HS-5 (cell line): ENCODE measurements at places on chromosomes 13 and 19.
A peak's percentile ranks its signal among the peaks of the same experiment; 100 is the strongest.

GRCh38 chr19:11581740-11582139 lies 4.3 kb upstream of the ACP5 start:
- DNase-seq = no peak

- no peak for DNase-seq
Measured at GRCh38 chr13:111175935-111176334, 60.8 kb downstream of the ARHGEF7 start.

- DNase-seq = no peak
Measured at GRCh38 chr19:32322541-32322940, 22.9 kb upstream of the ZNF507 start.

GRCh38 chr13:85665286-85665685 lies 133.9 kb downstream of the SLITRK6 start:
- DNase-seq = no peak

DNA sequence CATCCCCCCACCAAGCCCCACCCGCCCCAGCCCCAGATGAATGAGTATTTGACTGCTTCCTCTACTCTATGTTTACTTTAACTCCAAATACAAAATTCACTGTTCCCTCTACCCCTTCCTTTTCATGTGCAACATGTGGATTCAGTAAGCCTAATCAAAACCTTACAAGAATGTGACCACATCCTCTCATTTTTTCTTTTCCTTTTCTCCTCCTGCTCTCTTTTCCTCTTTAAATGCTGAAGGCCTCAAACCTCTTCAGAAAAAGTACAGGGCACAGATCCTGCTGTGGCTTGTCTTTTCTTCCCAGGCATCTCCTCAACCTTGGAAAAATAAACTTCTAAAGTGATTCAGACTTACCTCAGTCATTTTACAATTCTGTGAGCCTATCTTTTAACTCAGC lies 119.0 kb downstream of the MYCBP2 start:
- DNase-seq = peak; percentile 16

DNA sequence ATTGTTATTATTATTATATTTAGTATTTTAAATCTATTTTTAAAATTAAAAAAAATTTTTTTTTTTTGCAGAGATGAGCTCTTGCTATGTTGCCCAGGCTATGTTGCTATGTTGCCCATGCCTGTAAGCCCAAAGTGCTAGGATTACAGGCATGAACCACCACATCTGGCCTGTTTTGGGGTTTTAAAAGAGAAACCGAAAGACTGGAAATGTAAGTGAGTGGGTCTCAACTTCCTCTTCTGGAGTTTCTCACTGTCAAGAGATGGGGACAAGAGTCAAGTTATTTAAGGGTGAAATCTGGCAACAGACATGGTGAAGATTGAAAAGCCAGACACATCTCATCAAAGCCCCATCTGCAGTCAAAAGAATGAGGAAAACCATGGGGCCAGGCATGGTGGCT lies 4.2 kb upstream of the OR7G3 start:
- DNase-seq = no peak

DNA sequence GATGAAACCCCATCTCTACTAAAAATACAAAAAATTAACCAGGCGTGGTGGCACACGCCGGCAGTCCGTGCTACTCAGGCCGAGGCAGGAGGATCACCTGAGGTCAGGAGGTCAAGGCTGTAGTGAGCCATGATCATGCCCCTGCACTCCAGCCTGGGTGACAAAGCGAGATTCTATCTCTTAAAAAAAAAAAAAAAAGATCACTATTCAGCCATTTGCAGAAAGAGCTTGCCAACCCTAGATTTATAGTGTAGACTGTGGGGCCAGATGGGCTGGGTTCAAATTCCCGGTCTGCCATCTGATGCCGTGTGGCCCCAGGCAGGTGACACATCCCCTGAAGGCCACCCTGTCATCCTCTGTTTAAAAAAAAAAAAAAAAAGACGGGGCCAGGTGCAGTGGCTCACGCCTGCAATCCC lies 28.9 kb downstream of the SMIM24 start:
- DNase-seq = no peak

DNA sequence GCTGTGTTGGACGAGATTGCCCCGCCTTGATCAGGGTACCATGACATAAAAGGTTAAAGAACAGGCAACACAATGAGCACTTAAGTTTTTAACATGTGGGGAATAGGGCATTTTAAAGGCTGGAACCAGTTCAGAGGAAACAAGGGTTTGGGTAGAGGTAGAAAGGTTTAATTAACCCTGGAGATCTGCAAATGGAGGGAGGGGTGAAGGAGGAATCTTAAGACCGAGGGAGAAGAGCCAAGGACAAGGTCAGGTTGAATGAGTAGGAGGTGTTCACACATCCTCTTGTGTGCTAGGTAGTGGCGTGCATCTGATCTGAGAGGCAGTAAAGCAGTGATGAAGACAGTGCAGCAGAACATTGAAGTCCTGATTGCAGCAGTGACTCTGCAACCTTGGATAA lies 28.5 kb downstream of the SKA3 start:
- DNase-seq = no peak

DNA sequence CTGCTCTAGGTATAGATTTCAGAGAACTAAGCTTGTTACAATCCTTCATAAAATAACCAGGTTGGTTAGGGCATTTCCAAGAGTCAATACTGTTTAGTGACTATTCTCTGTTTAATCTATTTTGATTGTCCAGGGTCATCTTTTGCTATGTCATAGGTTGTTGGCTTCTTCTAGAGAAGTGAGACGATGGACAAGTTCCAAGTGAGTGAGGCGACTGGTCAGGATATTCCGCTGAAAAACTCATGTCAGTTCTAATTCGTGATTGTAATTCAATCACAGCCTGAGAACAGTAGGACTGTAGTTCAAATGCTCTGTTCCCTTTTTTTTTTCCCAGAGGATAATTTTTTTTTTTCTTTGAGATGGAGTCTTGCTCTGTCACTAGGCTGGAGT lies 15.8 kb upstream of the ALOX5AP start:
- no peak for DNase-seq

DNA sequence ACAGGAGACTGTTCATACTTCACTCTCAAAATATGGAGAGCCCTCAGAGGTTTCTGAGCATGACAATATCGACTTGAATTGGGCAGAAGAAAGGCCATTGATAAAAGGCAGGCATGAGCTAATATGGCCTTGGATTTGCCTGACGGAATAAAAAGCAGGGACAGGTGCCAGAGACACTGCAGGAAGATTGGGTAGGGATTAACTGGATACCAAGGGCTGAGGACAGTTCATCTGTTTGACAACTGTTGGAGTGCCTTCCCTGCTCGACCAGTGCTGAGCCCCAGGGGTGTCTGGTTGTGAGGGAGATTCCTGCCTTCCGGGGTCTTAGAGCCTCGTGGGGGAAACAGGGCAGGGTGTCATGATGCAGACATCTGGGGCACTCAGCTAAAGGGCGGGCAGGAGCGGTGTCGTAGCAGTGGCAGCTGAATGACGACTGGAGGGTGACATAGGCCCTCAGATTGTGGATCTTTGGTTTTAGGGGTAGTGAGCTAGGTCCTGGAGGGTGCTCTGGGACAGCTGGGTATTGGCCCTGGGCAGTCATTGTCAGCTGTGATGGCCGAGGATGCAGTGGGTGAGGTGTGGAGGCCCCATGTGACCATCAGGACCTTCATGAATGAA lies 12.3 kb downstream of the GATAD2A start:
- DNase-seq = no peak

DNA sequence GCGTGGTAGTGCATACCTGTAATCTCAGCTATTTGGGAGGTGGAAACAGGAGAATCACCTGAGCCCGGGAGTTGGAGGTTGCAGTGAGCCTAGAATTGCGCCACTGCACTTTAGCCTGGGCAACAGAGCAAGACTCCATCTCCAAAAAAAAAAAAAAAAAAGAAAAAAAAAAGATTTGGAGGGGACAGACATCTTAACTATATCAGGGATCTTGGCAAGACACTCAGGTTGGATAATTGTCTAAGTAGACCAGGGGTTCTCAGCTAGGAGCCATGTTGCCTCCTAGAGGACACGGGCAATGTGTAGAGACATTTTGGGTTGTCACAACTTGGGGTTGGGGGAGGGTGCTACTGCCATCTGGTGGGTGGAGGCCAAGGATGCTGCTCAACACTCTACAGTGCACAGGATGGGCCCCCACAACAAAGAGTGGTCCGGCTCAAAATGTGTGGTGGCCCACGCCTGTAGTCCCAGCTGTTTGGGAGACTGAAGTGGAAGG lies 1.9 kb upstream of the ZNF580 start:
- DNase-seq = no peak

- no peak for DNase-seq
Measured at GRCh38 chr13:100815476-100816046, 141.0 kb upstream of the TMTC4 start.

DNA sequence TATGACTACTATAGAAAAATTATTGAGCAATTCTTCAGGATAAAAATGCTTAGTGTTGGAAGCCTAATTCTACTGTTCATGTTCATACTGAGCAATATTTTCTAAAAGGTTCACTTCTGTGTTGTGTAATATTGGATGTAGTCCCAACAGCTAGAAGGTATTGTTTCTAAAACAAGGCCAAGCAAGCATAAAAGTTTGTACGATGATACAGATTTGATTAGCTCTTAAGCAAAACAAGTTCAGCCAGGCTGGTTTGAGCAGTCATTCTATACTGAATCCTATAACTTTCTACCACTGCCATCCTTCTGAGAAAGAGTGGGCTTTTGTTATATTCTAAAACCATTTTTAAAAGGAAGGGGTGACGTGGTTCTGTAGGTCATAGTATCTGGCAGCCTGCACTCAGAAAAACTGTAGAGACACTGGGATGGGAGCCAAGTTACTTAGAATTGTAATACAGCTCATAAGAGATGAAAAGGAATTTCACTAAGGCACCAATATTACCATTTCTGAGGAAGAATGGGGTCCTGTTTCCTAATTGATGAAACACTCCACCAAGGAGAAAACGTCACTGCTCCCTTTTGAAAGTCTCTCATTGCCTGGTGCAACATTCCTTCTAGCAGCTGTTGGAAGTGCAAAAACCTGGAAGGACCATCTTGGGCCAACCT lies 275.0 kb upstream of the DACH1 start:
- DNase-seq = no peak

DNA sequence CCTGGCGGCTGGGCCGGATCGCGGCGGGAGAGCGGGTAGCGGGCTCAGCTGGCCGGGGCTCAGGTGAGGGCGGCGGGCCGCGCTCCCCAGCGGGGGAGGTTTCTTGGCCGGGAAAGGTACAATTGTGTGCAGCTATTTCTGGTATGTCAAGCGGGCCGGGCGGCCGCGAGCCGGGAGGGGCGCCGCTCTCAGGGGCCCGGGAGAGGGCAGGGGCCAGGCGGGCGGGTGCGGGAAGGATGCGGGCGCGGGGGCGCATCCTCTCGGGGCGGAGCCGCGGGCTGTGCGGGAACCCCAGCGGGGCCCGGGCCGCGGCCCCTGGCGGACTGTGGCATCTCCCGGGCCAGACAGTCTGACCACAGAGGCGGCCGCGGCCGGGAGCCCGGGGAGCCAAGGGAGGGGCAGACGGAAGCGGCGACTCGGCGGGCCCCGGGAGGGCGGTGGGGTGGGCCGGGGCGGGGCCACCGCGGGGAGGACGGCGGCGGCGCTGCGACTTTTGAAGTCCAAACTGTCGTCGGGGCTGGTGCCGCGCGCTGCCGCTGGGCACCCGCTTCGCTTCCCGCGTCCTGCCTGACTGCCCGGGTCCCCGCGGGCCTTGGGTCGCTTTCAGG lies at the start of gene LMO7:
Gene LMO7 (plus strand): TSS at position 503 of the 608 bp plus-strand sequence. CDS start 328 bp downstream, outside the sequence.
- no peak for DNase-seq

- DNase-seq = no peak
Measured at GRCh38 chr19:18871543-18871942, 24.4 kb downstream of the CERS1 start.

DNA sequence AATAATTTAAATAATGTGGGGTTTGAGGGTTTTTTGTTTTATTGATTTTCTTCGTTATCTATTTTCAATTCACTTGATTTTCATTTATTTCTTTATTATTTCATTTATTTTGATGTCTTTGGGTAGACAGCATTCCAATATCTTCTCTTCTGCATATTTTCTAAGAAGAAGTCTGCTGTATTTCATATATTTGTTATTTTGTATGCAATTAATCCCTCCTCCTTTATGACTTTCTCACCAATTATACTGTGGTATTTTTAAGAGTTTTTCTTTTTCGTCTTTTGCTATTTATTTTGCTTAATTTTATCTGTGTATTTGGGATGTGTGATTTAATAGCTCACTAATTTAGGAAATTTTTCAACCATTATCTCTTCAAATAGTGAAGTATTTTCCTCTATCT lies 1444.4 kb upstream of the MIR17HG start:
- no peak for DNase-seq

- no peak for DNase-seq
Measured at GRCh38 chr19:41706741-41707501, 1.5 kb upstream of the CEACAM5 start.

- no peak for DNase-seq
Measured at GRCh38 chr13:100610391-100611347, 22.1 kb upstream of the GGACT start.

DNA sequence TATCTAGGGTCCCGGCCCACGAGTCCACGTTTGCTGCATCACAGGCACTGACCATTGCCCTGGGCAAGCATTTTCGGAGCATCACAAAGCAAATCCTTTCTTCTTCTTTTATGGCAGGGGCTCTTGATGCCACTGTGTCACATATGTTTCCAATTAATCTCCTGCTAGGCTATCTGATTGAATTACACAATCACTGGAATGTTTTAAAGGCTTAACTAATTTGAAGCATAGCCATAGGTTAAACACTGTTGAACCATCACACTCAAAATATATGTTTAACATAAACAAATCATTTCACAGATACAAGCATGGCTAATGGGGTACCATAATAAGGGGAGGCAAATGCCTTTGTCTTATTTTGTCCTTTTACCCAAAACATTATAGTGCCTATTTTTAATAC lies 338.3 kb downstream of the POU4F1 start:
- no peak for DNase-seq

DNA sequence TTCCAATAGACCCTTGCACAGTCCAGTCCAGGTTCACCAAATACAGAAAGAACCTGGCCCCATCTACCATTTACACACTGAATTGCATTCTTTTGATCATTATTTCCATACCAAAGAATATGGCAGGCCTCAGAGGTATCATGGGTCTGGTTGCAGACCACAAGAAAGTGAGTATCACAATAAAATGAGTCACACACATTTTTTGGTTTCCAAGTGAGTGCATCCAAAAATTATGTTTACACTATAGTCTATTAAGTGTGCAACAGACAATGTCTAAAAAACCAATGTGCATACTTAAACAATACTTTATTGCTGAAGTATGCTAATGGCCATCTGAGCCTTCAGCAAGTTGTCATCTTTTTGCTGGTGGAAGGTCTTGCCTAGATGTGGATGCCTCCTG lies 105.3 kb downstream of the SPACA7 start:
- no peak for DNase-seq

- no peak for DNase-seq
Measured at GRCh38 chr13:94444826-94445225, 34.7 kb downstream of the DCT start.
